NCI-H1436 treated with DMSO at 0.1 percent for 48 hours (cell line): ENCODE measurements at places on chromosomes 11 and 22.

- no peak for DNase-seq
These were observed 1326.4 kb downstream of the BRD1 start for GRCh38 chr22:48501231-48501750.

DNA sequence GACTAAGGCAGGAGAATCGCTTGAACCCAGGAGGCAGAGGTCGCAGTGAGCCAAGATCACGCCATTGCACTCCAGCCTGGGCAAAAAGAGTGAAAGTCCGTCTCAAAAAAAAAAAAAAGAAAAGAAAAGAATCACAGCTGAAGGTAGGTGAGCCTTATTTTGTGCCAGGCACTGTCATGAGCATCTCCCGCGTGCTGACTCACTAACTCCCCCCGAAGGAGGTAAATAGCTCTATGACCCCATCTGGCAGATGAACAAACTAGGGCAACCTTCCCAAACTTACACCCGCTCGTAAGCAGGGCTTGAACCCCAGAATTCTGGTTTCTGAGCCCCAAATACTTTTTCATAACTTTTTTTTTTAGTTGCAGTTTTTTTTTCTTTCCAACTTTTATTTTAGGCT lies 60.3 kb downstream of the ANO1 start:
- no peak for DNase-seq

- DNase-seq, result no peak
These were observed 1071.2 kb downstream of the BRD1 start for GRCh38 chr22:48756146-48757111.

- no peak for DNase-seq
These were observed 7.4 kb downstream of the C1QTNF6 start for GRCh38 chr22:37180531-37181231.

DNA sequence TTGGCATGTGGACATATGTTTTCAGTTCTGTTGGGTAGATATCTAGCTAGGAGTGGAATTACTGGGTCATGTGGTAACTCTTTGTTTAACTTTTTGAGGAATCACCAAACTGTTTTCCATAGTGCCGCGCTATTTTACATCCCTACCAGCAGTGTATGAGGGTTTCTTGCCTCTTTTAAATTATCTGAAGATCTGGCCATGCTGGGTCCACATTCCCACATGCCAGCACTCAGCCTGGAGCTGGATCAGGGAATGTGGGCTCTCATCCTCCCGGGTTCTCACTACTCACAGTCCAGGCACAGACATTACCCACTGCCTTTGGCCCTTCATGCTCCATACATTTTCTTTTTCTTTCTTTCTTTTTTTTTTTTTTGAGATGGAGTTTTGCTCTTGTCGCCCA lies 44.6 kb downstream of the RBX1 start:
- DNase-seq, result no peak

GRCh38 chr22:49577168-49578060 lies 250.3 kb downstream of the BRD1 start:
- no peak for DNase-seq

DNA sequence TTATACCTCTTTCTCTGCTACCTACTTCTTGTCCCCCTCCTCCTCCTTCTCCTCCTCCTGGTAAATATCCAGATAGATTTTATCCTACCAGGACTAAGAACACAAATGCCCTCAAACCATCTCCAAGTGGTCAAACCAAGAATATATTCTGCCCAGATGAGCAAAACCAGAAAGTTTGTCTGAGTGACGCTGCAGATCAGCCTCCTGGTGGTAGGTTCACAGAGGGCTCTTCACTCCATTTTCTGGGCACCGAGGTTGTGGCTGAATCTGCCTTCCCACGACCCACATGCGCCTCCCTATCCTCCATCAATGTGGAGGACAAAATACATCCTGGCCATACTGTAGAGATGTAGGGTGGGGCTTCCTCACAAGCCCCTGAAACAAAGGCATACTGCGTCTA lies 543.6 kb downstream of the MN1 start:
- no peak for DNase-seq

- DNase-seq, result no peak
These were observed 254.9 kb downstream of the TMEM135 start for GRCh38 chr11:87292598-87292997.

- no peak for DNase-seq
These were observed 120.5 kb downstream of the SHANK2 start for GRCh38 chr11:71131861-71132260.

DNA sequence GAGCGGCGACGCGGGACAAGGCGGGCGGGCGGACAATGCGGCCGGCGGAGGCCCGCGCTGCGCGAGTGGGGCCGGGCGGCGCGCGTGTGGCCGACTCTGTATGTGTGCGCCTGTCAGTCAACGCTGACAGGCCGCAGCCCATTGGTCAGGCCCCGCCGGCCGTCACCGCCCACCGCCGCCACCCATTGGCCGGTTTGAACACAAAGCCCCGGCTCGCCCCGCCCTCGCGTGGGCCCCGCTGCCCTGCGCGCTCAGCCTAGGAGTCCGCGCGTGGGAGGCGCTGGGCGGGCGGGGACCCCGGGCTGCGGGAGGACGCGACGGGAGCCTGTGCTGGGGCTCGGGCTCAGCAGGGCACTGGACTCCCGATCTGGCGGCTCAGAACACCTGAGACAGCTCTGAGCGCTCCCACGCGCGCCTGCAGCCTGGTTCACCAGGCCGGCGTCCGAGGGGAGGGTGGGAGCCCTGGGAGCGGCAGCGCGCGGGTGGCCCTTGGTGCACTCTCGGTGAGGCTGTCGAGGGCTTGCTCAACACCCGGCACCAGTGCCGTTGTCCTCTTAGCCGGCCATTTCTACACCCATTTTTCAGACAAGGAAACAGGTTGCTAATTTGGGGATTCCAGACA lies at the start of gene SUN2:
Gene SUN2, minus strand, starts transcription at position 88 of the 622 bp plus-strand sequence. CDS start 3,370 bp downstream, outside the sequence.
- DNase-seq, result no peak

DNA sequence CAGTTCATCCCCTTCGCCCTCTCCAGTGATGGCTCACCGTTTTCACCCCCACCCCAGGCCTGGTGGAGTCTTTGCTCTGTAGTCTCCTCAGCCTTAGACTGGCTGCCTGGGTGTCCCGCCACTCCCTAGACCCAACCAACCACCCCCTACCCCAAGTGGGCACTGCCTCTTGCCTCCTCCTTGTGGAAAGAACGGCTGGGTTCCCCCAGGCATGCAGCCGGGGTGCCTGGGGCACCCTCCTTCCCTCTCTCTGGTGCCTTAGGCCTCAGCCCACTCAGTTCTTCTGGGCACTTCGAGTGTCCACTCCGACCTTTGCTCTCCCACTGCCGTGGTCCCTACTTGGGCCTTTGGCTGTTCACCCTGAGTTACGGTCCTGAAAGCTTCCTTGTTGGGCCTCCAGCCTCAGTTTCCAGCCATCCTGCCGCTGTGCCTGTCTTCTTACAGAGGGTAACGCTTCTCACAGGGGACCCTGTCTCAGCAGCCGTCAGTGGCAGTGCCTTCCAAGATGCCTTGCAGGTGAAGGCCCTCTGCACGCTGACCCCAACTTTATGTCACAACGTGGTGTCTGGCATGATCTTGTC lies 3.1 kb downstream of the GRIK4 start:
- DNase-seq, result no peak

DNA sequence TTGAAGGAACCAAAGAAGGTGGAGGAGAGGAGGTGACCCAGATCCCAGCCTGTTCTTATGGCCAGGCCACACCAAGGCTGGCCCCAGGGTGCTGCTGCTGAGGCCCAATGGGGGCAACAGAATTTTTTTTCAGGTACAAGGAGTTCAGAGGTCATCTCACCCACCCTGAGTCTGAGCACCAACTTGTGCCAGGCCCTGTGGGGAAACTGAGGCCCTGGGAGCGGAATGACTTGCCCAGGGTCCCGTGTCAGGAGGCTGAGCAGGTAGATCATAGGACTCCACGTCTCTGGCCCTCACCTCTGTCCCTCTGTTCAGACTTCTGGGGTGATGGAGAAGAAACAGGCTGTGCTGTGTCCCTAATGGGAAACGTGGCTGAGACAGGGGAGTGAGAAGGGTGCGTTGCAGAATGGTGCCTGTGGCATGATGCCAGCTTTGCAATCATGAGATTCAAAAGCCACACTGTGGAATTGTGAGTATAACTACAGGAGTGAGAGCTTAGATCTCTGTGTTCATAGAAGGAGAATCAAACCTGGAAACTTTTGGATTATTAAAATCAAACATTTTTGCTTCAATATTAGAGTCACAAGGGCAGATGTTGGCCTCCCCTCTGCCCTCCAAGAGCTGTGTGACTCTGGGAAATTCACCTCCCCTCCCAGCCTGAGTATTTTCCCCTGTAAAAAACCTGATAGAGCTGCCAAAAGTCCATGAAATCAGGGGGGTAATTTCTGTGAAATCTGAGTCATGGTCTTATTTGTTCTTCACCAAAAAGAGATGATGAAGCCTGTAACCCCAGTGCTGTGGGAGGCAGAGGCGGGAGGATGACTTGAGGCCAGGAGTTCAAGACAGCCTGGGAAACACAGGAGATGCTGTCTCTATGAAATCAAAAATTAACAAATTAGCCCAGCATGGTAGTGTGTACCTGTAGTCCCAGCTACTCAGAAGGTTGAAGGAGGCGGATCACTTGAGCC lies 874 bp downstream of the APOL1 start:
- DNase-seq, result no peak

GRCh38 chr11:125515102-125515439 lies 19.0 kb upstream of the FEZ1 start:
- no peak for DNase-seq

DNA sequence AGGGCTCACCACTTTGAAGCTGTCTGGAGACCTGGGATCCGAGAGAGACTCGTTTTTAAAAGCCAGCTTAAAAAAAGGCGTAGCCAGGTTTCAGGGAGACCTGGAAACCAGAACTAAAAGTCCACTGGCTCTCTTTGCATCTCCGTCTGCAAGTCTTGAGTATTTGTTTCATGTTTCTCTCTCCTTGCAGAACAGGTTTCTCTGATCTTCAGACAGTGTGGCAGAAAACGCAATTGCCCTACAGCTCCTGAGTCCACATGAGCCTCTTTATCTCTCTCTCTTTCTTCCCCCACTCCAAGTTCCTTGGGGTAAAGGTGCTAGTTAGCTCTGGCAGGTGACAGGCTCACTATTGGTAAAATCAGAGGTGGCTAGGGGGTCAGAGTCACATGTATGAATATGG lies 67.0 kb upstream of the AMPD3 start:
- no peak for DNase-seq

GRCh38 chr11:692824-693414 lies 2.1 kb downstream of the DEAF1 start:
- no peak for DNase-seq

DNA sequence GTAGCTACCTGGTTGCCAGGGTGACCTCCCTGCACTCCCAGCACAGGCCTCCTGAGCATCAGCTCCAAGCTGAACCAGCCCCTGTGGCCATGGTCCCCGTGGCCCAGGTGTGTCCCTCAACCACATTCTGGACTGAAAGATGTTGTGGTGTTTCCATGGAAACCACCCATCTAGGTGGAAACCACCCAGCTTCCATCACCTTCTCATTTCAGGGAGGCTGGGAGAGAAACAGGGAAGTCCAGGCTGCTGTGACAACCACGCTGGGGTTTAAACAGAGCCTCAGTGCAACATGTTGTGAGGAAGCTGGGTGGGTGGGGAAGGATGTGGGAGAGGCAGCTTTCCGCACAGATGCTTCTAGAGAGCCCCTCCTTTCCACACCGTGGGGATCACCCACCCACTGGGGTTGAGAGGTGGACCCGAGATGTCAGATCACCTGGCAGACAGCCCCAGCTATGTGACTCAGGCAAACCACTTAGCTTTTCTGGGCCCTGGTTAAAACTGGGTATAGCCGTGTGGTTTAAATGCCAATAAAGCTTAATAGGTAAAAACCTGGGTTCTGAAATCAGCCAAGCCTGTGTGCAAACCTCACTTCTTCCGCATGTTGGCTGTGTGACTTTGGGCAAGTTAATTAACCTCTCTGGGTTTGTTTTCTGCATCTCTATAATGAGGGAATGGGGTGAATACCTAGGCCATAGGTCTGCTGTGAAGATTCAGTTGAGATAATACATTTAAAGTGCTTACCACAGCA lies 46.4 kb downstream of the CD82 start:
- no peak for DNase-seq

DNA sequence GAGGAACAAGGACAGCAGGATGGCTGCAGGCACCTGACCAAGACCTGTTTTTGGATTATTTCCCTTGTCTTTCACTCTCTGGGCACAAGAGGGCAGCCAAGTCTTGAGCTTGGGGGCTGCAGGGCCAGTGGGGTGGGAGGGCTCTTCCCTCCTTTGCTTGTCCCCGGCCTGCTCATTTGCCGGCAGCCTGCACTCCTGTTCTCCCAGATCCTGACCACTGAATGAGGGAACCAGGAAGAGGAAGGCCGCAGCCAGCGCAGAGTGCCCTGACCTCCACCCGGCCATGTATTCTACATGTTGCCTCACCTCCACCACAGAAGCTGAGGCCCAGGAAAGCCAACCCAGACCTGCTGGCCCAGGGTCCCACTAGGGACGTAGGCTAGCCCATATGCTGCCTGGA lies 15.5 kb upstream of the NNMT start:
- peak; percentile 7 for DNase-seq

- DNase-seq, result no peak
These were observed 37.8 kb upstream of the GRAMD4 start for GRCh38 chr22:46582281-46582933.

- DNase-seq, result no peak
These were observed 78.9 kb downstream of the KCNC1 start for GRCh38 chr11:17813391-17814059.

DNA sequence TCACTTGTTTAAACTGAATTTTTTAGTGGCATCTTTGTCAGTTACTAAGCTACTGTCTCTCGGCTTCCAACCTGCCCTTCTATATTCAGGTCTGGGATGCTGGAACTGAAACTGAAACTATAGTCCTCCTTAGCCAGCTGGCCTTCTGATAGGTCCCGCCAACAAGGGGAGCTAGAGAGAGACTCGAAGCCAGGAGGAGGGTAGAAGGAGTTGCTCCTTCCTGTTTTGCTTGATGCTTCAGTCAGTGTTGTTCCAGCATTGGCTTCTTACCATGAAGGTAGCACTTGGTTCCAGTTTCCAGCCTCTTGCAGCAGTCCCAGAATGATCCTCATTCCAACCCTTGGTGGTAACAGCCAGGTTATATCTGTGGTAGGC lies 32.9 kb upstream of the HORMAD2 start:
- DNase-seq, result no peak

- no peak for DNase-seq
These were observed 29.8 kb downstream of the TEAD1 start for GRCh38 chr11:12704049-12704448.

GRCh38 chr22:19503869-19504268 lies 20.3 kb downstream of the CLDN5 start:
- no peak for DNase-seq

GRCh38 chr11:15707194-15707593 lies 592.5 kb downstream of the INSC start:
- DNase-seq, result no peak

- no peak for DNase-seq
These were observed 116.4 kb downstream of the CASP12 start for GRCh38 chr11:104781719-104782376.

GRCh38 chr11:31022080-31022479 lies 347.5 kb downstream of the DCDC1 start:
- no peak for DNase-seq

GRCh38 chr11:536841-537621 lies at the start of gene LRRC56:
LRRC56 (plus strand) TSS chr11:537527; CDS start chr11:540685, 3,158 bp downstream.
- peak; percentile 37 for DNase-seq

DNA sequence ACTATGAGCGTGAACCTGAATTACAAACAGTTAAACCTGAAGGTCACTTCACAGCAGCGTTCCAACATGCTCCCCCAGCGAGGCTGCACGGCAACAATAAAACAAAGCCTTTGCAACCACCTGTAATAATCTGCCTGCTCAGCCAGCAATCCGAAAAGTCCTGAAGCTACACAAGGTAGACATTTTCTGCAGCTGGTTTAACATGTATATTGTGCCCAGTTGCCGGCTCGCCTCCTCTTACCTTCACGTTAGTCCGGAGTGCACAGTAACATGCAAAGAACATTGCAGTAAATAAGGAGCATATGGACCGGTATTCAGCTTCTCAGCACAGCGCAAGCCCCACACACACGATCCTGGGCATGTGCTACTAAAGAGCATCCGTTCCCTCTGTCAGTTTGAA lies 704.3 kb downstream of the DLG2 start:
- DNase-seq, result no peak
